Uterus (tissue), 4 donors: ENCODE measurements at places on chromosomes 4 and X. TPM values are rescaled to one million over a fixed set of nuclear protein-coding genes. Genes with fewer than 3 reads are reported as not detected.
A peak's percentile ranks its signal among the peaks of the same experiment; 100 is the strongest.

Gene CSAG2
- total RNA-seq = not detected

Gene CACNA1F
- total RNA-seq = not detected

Gene FOXP3
- total RNA-seq = not detected

DNA sequence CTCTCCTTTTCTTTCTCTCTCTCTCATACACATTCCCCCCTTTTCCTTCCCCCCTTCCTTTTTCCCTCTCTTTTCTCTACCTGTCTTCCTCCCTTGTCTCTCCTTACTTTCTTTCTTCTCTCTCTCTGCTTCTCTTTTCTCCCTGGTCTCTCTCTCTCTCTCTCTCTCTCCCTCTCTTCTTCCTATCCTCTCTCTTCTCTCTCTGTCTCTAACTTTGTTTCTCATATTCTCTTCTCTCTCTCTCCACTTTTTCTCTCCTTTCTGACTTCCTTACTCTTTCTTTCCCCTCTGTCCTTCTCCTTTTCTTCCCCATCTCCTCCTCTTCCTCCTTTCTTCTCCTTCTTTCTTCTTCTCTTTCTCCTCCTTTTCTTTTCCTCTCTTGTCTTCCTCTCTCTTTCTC lies 103.4 kb downstream of the ARSF start:
- no peak for DNase-seq
- H3K27me3 ChIP-seq = no peaks in the 10 kb centered on the region
- no peaks in the 10 kb centered on the region for H3K36me3 ChIP-seq
- no peaks in the 10 kb centered on the region for H3K4me1 ChIP-seq
- no peak overlapping the region for H3K4me3 ChIP-seq
- no peak overlapping the region for H3K27ac ChIP-seq

DNA sequence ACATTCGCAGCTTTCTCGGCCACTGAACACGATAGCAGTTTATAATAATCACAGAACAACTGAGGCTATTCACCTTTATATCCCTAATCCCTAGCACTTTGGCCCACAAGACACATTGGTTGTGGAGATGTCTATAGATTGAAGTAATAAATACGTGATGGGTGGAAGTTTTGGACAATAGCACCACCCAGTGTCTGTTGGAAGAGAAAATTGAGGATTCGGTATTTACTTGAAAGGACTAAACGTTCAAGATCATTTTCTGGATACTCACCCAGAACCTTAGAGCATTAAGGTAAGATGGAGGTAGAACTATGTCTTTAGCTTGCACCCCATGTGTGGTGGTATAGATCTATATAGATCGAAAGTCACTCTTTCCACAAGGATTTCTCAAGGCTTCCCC lies 787 bp upstream of the TMSB15A start:
- H3K36me3 ChIP-seq = no peaks in the 10 kb centered on the region
- H3K27me3 ChIP-seq = no peaks in the 10 kb centered on the region
- H3K27ac ChIP-seq = peak overlapping the region; percentile 83
